Fibroblast of skin of right quadriceps (primary cell): ENCODE measurements at places on chromosomes 5 and 9.

DNA sequence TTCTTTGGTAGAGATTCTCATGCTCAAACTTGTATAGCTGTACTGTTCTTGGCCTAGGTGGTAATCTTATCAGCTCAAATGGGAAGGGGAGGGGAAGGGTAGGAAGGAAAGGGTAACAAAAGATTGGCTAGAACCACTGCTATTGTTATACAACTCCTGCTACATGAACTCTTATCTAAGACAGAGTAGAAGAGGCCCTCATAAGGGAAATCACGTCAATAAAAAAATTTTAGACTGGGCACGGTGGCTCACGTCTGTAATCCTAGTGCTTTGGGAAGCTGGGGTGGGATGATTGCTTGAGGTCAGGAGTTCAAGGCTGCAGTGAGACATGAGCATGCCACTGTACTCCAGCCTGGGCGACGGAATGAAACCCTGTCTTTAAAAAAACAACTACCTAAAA is 15.9 kb downstream of the STOM start:
- DNase-seq, result no peak

DNA sequence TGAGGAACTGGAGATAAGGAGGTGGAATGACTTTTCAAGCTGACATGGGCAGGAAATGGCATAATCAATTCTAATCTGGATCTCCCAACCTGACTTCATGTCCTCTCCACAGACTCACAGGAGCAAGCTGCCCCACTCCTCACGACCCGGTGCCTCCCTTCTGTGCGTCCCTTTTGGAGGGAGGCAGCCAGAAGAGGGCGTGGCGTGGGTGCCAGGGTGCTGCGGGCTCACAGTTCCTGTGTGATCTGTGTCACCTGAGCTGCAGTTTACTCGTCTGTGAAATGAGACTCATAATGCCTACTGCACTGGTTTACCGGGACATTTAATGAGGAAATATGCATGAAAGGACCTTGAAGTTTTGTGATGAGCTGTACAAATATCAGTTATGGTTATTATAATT is 207.4 kb downstream of the DAB2IP start:
- DNase-seq, result no peak

GRCh38 chr5:11563822-11564221 is 340.4 kb downstream of the CTNND2 start:
- DNase-seq, result no peak

- DNase-seq, result no peak
Observed at GRCh38 chr9:93136011-93136440, 2.0 kb upstream of the NINJ1 start.

- DNase-seq, result peak; percentile 55
Observed at GRCh38 chr5:39400713-39401578, 23.8 kb downstream of the DAB2 start.

DNA sequence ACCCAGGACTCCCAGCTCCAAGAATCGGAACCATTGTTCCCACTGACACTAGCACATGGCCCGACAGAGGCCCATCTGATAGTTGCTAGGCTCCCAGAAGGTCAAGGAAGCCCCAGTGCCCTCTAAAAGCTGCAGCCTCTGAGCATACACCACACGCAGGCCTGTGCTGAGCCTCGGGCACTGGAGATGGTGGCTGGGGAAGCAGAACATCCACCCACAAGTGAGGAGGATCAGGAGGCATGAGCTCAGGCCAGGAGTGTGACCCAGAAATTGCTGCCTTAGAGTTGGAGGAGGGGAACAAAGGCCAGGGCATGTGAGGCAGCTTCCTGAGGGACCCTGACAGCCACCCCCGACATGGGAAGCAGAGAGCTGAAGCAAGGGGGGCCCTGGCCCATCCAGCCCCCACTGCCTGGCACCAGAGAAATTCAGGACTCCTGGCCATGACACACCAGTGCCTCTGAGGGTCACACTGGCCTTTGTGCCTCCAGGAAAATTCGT is 21.4 kb downstream of the IPPK start:
- no peak for DNase-seq

- DNase-seq, result no peak
Observed at GRCh38 chr5:97043511-97043910, 98.9 kb downstream of the LIX1 start.

GRCh38 chr9:28289746-28290145 is 716.5 kb upstream of the C9orf72 start:
- no peak for DNase-seq

DNA sequence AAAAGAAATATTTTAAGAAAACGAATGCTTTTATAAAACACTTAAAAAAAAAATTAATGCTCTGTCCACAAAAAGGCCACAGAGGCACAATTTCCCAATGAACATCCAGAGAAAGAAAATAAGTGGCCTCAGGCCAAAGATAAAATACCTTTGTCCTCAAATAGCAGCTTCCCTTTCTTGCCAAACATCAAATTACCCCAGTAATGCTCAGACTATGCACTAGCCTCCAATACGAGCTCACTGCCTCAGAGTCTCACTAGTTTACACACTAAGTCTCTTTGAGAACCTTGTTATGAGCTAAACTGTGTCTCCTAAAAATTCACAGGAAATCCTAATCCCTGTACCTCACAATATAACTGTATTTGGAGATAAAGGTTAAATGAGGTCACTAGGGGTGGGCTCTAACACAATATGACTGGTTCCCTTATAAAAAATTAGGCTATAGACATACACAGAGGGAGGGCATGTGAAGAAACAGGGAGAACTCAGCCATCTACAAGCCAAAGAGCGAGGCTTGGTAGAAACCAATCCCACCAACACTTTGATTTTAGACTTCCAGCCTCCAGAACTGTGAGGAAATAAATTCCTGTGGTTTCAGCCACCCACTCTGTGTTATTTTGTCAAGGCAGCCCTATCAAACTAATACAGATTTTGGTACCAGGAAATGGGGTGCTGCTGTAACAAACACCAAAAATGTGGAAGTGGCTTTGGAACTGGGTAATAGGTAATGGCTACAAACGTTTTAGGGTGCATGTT is 4.4 kb downstream of the MPDZ start:
- DNase-seq, result peak; percentile 50

DNA sequence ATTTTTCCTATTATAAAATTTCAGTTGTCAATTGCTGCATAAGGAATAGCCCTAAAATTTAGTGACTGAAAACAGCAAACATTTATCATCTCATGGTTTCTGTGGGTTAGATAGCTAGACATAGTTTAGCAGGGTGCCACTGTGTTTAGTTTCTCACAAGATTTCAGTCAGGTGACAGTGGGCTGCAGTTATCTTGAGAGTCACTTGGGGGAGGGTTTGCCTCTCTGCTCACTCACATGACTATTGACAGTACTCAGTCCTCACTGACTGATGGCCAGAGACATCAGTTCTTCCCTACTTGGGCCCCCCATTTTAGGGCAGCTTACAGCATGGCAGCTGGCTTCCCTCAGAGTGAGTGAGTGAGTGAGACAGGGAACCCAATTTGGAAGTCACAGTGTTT is 42.0 kb downstream of the PBX3 start:
- DNase-seq, result no peak

- DNase-seq, result no peak
Observed at GRCh38 chr9:124213396-124213795, 44.4 kb upstream of the NEK6 start.

DNA sequence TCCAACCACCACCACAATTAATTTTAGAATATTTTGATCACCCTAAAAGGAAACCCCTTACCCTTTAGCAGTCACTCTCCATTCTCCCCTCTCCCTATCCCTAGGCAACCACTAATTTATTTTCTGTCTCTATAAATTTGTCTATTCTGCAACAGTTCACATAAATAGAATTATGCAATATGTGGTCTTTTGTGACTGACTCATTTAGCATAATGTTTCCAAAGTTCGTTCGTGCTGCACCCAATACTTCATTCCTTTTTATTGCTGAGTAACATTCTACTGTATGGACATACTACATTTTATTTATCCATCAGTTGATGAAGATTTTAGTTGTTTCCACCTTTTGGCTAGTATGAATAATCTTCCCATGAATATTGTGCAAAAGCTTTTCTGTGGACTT is 18.2 kb upstream of the CDC20B start:
- DNase-seq, result no peak

GRCh38 chr9:110846215-110846614 is 177.6 kb downstream of the MUSK start:
- peak; percentile 28 for DNase-seq

GRCh38 chr5:143782588-143783386 is 29.2 kb upstream of the HMHB1 start:
- DNase-seq, result peak; percentile 61

- DNase-seq, result no peak
Observed at GRCh38 chr5:118195211-118195610, 793.1 kb downstream of the DTWD2 start.

GRCh38 chr5:96577909-96578308 is 84.3 kb upstream of the CAST start:
- peak; percentile 33 for DNase-seq

- no peak for DNase-seq
Observed at GRCh38 chr5:56307714-56308333, 74.7 kb upstream of the ANKRD55 start.

DNA sequence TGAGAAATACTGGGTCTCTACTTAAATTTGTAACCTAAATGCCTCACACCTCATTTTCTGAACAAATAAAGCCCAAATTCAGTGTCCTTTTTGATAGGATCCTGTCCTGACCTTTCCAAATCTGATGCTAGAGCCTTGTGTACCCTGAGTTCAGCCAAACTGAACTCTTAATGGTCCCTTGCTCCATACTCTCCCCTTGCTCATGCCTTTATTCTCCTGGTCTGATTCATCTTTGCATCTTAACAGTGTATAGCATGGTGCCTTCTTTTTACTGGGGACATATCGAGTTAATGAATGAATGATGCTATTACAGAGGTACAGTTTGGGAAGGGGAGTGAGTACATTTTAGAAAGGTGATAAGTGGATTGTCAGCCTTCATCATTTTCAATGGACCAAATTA is 9.2 kb downstream of the NSD1 start:
- no peak for DNase-seq

GRCh38 chr5:68711293-68712200 is 382.3 kb upstream of the SLC30A5 start:
- DNase-seq, result peak; percentile 24

- no peak for DNase-seq
Observed at GRCh38 chr5:179836225-179837019, 15.7 kb downstream of the SQSTM1 start.

- DNase-seq, result peak; percentile 32
Observed at GRCh38 chr5:73867345-73868335, 241.6 kb downstream of the ARHGEF28 start.

GRCh38 chr9:99953861-99954507 is 47.5 kb downstream of the STX17 start:
- no peak for DNase-seq

GRCh38 chr5:92394936-92395335 is 1011.8 kb upstream of the ARRDC3 start:
- no peak for DNase-seq

DNA sequence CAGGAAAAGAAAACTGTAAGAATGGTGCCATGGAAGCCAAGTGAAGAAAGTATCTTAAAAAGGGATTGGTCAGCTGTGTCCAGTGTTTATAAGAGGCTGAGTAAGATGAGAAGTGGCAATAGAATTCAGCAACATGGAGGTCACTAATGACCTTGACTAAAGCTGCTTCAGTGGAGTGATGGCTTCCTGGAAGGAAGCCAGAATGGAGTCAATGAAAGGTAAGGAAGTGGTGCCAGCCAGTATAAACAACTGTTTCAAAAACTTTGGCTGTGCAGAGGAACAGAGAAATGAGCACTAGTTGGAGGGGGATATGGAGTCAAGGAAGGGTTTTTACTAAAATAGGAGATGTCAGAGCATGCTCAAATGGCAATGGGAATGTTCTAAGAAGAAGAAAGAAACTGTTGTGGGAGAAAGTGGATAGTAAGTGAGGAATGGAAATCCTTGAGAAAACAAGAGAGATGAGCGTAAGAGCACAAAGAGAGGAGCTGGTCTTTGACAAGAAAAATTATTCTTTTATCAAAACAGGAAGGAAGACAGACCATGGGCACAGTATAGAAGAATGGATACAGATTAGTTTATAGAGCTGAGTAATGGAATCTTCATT is 11.1 kb upstream of the NRG2 start:
- no peak for DNase-seq

DNA sequence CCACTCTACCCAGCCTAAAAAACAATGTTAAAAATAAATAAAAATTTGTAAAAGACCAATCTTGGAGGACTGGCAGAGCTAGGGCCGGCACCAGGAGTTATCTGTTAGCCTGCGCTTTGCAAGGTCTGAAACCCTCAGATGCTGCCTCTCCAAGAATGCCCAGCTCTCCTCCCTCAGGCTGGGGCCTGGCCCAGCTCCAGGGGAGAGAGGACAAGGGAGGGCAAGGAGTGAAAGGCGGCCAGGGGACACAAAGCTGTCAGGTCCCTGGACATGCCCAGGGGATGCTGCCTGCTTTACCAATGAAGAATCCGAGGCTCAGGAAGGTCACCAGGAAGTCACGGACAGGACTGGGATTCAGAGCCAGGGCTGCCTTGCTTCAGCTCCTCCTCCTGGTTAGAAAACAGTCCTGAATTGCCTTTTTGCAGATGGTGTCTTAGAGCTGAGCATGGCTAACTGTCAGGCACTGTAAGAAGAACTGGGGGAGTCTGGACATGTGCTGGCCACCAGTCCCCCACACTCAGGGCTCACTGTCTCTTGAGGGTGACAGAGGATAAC is 5.5 kb upstream of the N4BP3 start:
- no peak for DNase-seq

- DNase-seq, result no peak
Observed at GRCh38 chr5:147805030-147805454, 22.5 kb upstream of the JAKMIP2 start.

GRCh38 chr9:114076237-114077161 is 1.6 kb downstream of the AMBP start:
- no peak for DNase-seq

- no peak for DNase-seq
Observed at GRCh38 chr5:123520677-123521247, 8.8 kb downstream of the CSNK1G3 start.

DNA sequence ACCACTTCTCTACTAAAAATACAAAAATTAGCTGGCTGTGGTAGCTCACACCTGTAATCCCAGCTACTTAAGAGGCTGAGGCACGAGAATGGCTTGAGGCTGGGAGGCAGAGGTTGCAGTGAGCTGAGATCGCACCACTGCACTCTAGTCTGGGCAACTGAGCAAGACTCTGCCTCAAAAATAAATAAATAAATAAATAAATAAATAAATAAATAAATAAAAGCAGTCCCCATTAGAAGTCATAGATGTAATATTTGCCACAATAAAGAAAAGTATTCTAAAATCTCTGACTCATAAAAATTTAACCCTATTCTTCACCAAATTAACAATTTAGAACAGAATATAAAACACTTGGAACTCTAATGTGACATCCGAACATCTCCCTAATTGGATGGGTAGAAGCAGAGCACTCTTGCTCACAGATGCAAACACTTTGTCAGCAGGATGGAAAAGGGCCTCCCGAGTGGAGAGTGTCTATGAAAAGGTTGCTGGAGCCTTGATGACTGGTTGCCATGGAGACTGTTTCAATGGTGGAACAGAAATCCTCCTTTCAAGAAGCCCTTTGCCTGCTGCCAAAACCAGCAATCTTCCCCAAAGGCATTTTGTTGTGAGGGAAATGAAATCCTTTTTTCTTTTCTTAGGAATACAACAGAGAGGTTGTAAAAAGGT is 38.9 kb upstream of the TRAF1 start:
- DNase-seq, result no peak

GRCh38 chr5:171438738-171439137 is 19.3 kb downstream of the FGF18 start:
- DNase-seq, result no peak
